ENCODE measurements at places on chromosomes 2 and 18.
A peak's percentile ranks its signal among the peaks of the same experiment; 100 is the strongest.

- DNase-seq: no peak
Observed at GRCh38 chr2:241943209-241943850, 73.8 kb downstream of the RTP5 start.

DNA sequence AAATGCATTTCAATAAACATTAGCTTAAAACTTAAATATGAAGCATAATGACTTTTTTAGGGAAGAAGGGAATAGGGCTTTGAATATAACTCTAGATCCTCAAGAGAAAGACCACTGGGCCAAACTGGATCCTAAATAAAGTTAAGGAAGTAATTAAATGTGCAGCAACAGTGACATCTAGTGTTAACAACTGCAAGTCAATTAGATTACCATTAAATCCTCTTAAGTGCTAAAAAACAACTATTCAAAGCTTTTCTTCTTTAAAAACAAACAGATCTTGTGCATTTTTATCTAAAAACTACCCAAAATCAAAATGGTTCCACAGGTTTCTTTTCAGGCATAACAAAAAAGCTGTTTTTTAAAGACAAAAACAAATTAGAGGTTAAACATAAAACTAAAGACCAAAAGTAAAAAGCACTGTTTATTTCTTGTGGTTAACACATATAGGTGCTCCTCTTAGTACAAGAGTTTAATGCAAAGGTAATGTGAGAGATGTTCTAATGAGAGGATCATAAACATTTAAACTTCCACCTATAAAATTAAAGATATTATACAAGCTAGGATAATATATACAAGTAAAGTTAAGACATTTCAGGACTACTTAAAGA lies 111.4 kb downstream of the THADA start:
- no peak for DNase-seq

DNA sequence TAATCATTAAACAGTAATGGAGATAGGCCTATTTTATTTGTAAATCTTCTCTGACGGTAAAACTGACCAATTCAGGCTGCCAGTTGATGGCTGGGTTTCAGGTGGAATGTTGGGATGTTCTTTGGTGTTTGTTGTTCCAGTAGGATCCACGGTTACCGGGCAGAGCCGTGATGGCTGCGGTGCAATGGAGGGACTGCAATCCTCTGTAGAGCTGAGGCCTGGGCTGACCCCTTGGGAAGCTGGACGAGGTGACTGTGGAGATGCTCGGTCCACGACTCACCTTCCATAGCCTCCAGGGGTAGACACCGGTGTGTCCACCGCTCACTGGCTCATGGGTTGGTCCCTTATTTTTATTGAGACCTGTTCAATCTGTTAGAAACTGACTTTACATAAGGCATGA lies 42.5 kb downstream of the ZNF519 start:
- no peak for DNase-seq

DNA sequence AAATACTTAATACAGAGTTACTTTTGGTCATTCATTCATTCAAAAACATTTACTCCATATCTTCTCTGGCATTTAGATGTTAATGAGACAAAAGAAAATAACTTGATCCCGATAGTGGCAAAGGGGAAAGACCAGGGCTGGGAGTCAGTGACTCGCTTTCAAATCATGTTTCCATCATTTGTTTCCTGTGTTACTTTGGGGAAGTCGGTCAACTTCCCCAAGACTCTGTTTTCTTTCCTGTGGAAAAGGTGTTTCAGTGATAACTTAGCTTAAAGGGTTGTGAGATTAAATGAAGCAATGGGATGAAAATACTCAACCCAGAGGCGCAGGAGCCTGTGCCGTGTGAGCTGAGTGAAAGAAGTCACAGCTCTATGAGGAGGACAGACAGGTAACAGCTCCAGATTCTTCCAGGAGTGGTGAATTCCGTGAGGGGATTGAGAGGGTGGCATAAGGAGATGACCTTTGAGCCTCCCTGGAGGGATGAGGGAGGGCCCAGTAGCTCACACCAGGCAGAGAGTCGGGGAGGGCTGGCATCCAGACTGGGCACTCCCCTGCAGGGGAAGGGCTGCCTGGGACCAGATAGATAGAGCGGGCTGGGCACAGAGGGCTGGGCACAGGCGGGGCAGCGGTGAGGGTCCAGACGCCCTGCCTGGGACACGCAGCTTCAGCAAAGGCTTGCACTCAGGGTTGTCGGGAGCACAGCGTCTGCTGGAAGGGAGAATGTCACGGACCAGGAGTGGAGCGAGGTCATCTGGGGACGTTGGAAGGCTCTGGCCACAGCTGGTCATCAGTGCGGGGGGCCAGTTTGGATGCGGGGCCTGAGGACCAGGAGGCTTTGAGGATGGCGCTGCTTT lies 70.1 kb downstream of the TSHZ1 start:
- no peak for DNase-seq

DNA sequence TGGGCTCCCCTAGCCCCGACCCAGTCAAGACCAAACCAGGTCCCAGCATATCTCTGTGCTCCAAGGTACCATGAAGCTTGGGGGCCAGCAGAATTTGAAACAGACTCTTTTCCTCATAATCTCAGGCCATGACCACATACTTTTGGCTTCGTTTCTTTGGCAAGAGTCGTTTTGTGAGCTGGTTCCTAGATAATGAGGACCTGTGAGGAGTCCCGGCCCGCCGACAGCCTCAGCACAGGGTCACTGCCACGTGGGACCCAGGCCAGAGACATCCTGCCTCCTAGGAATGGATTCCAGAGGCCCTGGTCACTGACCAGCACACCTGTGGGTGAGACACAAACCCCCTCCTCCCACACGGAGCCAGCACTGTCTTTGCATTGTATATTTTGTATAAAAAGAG lies 73.5 kb downstream of the VAPA start:
- peak; percentile 76 for DNase-seq

- no peak for DNase-seq
Observed at GRCh38 chr2:234165421-234165820, 114.9 kb downstream of the SPP2 start.

DNA sequence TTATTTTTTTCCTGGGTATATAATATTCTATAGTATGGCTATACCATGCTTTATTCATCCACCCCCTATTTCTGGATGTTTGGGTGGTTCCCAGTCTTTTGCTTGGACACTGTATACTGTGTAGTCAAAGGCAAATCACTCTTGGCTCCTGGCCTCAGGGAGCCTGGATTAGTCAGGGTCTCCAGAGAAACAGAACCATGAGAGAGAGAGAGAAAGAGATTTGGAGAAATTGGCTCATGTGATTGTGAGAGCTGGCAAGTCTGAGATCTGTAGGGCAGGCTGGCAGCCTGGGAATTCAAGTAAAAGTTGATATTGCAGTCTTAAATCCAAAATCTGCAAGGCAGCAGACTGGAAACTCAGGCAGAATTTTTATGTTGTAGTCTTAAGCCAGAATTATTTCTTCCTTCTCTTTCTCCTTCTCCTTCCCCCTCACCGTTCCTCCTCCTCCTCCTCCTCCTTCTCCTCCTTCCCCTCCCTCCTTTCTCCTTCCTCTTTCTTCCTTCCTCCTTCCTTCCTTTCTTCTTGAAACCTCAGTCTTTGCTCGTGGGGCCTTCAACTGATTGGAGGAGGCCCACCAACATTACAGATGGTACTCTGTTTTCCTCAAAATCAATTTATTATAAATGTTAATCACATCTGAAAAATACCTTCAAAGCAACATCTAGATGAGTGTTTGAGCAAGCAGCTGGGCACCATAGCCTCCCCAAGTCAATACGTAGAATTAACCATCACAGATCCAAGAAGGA lies 33.0 kb downstream of the CTIF start:
- DNase-seq: no peak

- no peak for DNase-seq
Observed at GRCh38 chr18:69330385-69331005, 70.2 kb upstream of the DOK6 start.

Data from Right ventricle myocardium superior (tissue), 1 donor.